ENCODE measurements at places on chromosomes 16 and 17. TPM values are rescaled to one million over a fixed set of nuclear protein-coding genes. Genes with fewer than 3 reads are reported as not detected.
A peak's percentile ranks its signal among the peaks of the same experiment; 100 is the strongest.

DNA sequence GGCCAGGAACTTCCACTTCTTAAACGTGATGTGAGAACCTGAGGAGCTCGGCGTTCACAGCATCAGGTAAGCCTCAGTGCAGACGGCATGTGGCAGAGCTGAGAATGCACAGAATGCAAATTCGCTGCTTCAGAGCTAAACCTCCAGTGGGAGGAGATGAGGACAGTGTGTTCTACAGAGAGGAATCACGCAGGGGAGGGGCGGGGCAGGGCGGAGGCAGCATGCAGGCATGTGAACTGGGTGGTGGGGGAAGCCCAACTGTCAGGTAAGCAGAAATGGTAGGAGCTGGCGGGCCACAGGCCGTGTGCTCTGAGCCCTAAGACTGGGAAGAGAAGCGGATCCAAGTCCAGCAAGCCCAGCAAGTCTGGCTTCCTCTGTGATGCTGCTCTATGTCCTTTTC is 94.7 kb downstream of the ZNF778 start:
- DNase-seq: no peak

DNA sequence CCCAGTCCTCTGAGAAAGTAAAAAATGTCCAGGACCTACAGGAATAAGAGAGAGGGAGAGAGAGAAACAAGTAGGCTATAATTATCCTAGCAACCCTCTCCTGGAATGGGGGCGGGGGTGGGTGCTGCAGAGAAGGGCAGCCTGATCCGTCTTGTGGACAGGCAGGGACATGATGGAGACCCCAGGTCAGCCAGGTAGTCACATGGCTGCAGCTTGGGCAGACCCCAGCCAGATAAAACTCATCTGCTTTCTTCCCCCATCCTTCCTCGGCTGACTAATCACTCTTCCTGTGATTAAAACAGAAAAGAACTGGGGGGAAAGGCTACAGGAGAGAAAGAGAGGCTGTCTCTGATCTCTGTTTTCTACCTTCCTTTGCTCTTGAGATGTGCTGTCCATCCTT is 32.6 kb downstream of the COPZ2 start:
- DNase-seq: no peak

DNA sequence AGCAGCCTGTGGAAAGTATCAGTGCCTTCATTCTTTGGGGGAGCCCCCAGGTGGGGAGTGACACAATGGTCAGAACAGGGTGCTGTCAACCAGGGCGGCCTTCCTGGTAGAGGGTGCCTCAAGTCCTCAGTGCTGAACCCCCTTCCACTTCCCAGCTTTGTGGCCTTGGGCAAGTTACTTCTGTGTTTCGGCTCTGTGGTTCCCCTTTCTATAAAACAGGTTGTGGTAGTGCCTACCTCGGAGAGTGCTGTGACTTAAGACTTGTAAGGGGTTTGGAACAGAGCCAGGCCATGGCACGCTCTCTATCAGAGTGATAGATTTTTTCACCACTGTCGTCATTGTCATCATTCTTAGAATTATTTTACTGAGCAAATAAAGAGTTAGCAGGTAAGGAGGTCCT is 141.1 kb downstream of the CCDC182 start:
- DNase-seq: no peak

GRCh38 chr17:13055131-13055530 is 37.3 kb upstream of the ELAC2 start:
- DNase-seq: no peak

DNA sequence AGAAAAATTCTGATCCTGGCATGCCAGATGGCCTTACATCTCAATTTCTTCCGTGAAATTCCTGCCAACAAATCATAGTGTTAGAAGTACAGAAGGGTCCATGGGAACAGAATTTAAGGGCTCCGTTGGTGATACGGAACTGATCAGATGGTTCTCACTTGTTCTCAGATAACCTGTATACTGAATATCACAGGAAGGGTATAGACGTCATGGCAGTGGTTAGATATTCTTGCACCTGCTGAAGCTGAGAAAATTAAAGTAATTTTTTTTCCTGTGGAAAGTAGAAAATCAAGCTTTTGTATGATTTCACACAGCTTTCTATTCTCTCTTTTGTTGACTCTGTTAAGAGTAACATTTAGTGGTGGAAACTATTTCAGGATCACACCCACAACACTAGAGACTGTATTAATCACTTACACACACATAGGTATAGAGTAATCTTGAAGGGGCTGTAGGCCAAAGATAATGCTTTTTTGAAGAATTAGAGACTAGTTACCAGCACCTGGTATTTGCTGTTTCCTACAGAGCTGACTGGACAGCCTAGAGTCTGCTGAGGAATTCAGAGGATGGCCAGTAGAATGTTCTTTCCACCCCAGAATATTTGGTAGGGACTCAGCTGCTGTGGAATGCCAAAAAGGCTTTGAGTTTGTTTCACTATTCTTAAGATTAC is 7.5 kb downstream of the TENT4B start:
- DNase-seq: no peak

DNA sequence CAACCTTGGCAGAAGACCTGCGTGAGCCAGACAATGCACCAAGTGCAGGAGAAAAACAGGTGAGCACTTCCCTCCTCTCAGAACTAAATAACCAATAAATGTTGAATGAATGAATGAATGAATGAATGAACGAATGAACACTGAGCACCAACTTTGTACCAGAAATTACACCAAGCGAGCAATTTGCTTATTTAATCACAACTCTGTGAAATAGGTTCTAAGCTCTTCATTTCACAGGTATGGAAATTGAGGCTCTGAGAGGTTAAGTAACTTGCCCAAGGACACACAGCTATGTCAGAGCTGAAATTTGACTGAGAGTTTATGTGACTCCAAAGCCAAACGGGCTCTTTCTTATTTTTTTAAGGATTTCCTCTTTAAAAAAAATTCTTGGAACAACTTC is 38.0 kb downstream of the TMEM132E start:
- no peak for DNase-seq

Gene NTN1
- total RNA-seq: 4.3 TPM

GRCh38 chr16:800834-801511 is 439 bp upstream of the GNG13 start:
- no peak for DNase-seq

GRCh38 chr16:49567950-49568349 is 194.3 kb downstream of the C16orf78 start:
- no peak for DNase-seq

DNA sequence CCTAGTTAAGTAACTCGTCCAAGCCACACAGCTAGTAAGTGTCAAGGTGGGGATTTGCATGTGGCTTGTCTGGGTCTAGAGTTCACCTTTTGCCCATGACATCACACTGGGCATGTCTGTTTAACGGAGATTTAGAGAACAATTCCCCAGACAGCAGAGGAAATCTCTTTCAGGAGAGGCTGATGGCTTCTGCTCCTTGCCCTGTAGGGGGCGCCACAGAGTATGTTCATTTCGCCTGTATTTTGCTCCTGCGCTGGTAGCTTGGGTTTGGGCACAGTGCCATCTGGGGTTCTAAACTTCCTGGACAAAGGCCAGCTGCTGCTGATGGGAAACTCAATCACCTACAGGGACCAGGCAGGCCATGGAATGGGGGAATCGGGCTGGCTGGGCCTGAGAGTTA is 20.4 kb downstream of the OTOA start:
- peak; percentile 42 for DNase-seq

DNA sequence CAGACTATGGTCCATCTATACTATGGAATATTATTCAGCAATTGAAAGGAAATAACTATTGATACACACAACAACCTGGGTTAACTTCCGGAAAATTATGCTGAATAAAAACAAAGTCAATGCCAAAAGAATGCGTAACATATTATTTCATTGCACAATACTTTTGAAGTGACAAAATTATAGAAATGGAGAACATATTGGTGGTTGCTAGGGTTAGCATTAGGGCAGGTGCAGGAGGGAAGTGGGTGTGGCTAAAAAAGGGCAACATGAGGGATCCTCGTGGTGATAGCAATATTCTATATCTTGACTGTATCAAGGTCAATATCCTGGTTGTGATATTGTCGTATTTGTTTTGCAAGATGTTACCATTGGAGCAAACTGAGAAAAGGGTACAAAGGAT is 34.9 kb downstream of the PIK3R5 start:
- no peak for DNase-seq

DNA sequence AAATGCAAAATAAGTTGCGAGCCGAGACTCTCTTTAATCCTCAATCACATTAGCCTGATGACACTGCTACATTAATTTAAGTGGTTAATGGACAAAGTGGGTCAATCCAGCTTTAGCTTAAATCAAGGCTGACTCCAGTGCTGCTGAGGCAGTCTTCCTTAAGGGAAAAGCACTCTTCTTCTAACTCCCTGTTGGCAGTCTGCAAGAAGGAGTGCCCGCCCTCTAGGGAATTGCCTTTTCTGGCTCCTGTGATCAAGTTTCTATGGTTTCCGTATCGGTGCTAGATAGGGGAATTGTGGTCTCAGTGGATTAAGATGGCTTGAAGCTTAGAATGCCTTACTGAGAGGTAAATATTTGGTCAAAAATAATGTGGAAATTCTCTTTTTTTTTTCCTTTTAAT is 41.0 kb downstream of the HS3ST3B1 start:
- no peak for DNase-seq

DNA sequence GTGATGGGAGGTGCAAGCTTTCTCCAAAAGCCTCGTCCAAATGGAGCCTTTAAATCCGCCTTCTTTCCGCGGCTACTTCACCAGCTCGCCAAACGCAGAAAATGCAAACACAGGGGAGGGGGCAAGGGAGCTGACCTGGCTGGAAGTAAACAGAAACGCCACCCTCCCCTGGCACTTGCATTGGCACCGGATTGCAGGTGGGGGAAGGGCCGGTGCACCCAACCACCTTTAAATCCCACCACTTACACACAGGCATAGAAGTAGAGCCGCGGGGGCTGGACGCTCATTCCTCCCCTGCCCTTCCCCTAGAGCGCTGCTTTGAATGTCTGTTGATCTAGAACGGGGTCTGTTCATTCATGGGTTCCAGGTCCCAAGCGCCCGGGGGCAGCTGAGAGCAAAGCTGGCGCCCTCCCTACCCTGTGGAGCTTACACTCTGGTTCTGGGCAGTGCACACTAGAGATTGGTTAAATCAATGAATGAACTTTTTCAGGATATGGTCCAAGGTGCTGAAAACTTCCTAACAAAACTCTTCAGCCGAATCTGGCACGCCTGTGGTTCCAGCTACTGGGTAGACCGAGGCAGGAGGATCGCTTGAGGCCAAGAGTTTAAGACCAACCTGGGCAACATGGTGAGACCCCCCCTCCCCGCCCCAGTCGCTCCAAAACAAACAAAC is 920 bp upstream of the ZCCHC14 start:
- DNase-seq: no peak

Gene EPOP
- 5.9 TPM for total RNA-seq

GRCh38 chr16:24119807-24120206 is 136.3 kb upstream of the CACNG3 start:
- DNase-seq: no peak

DNA sequence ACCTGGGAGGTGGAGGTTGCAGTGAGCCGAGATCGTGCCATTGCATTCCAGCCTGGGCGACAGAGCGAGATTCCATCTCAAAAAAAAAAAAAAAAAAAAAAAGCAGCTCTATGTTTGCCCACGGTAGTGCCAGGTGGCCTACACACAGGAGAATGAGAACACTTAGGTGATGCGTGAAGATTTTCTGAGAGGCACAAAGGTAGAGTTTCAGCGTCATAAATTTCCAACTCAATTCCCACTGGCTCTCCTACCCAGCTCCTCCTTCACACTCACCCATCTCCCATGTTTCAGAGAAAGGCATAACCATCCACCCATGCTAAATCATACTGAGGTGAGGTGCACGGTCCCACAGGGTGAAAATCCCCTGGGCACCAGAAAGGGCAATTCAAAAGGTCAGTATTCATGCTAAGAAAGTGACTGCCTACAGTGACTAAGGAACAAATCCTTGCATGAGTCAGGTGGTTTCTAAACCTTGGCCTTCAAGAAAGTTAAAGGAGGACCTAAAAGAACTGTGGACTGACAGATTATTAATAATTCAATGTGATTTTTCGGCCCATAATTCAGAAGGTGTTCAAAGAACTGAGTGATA is 4.8 kb downstream of the DCAKD start:
- DNase-seq: no peak

DNA sequence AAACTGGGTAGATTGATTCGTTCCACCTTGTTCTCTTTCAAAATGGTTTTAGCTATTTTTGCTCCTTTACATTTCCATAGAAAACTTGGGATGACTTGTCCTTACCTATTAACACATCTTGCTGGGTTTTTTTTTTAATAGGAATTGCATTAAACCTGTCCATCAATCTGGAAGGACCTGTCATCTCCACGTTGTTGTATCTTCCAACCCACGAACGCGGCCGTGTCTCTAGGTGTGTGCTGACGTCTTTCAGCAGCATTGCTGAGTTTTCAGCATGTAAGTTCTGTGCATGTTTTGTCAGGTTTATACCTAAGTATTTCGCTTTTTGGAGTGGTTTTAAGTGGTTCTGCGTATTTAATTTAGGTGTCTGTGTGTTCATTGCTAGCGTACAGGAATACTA is 60.4 kb upstream of the GNG13 start:
- no peak for DNase-seq

DNA sequence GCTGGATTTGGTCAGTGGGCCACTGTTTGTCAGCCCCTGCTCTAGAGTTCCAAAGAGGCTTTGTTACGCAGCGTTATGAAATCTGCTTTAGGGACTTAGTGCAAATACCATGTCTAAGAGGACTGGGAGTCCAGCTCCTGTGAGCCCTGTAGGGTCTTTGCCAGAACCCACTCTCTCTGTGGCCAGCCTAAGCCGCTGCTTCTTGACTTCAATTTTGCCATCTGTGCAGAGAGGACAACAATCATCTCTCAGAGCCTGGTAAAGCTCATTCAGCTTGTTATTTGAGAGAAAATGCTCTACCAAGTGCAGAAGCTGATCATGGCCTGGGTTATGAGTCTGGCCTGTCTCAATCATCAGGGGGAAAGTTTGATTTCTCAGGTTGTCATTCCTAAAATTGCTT is 17.9 kb downstream of the CA10 start:
- no peak for DNase-seq

Gene STX1B
- 1.1 TPM for total RNA-seq

DNA sequence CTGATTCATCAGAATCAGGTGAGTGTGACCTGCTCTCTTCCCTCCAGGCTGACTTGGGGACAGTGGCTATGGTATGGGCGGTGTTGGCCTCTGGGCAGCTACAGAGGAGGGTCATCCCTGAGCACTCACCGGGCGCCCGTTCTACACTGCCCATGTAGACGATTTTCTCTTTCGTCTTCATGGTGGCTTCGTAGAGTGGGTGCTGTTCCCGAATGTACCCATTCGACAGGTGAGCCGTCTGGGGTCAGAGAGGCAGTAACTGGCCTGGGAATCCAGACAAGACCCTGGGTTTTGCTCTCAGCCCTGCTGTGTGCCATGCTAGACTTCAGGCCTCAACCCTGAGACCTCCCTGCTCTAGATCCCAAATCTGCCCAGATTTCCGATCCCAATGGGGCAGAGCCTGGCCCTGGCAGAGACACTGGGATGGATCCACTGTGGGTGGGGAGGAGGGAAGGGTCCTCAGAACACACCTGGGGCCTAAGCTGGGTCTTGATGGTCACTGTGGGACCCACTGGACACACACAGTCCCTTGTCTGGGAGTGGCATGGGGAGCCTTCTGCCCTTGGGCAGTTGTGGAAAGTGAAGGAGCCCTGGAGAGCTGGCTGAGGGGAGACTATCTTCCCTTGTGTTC is 13.2 kb downstream of the USP6 start:
- no peak for DNase-seq

Gene MYH1
- total RNA-seq: 0.46 TPM

GRCh38 chr17:39782980-39783379 is 45.2 kb downstream of the GRB7 start:
- no peak for DNase-seq

GRCh38 chr17:31328160-31328535 is 6.7 kb upstream of the EVI2A start:
- no peak for DNase-seq

- DNase-seq: no peak
Observed at GRCh38 chr17:79829457-79829856, 9.8 kb downstream of the CBX4 start.

All from A673 (cell line).